EL (cell line): ENCODE measurements at places on chromosomes 7 and 10.

DNA sequence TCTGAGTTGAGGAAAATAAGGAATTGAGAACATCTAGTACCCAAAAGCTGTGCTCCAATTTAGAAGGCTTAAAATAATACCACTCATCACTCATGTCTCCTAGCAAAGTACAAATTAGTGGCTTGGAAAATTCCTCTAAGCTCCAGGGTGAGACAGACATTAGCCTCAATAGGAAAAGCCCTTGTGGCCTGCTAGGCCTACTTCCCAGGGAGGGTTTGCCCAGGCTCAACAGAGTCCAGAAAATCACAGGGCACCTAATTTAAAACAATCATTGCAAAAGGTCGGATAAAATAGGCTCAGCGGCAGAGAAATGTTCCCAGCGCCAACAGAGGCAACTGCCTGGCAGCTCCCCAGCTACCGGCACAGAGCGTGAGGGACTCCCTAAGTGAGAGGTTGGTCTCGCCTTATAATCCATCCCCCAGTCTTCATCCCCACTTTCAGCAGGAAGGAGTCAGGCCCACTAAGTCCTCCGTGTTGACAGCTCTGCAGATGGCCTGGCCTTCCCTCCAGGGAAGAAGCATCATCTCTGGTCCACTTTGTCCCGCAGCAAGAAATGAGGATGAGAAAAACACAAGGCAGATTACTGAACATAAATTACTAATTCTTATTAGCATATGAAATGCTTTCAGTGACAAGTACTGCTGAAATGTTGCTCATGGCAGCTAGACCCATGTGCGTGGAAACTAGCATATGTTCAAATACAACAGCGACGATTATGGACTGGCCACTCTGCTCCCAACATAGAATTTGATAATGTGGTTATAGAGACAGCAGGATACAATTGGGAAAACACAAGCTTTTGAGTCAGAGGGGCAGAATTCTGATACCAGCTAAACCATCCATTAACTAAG lies 1177.7 kb upstream of the AUTS2 start:
- no peak for DNase-seq

DNA sequence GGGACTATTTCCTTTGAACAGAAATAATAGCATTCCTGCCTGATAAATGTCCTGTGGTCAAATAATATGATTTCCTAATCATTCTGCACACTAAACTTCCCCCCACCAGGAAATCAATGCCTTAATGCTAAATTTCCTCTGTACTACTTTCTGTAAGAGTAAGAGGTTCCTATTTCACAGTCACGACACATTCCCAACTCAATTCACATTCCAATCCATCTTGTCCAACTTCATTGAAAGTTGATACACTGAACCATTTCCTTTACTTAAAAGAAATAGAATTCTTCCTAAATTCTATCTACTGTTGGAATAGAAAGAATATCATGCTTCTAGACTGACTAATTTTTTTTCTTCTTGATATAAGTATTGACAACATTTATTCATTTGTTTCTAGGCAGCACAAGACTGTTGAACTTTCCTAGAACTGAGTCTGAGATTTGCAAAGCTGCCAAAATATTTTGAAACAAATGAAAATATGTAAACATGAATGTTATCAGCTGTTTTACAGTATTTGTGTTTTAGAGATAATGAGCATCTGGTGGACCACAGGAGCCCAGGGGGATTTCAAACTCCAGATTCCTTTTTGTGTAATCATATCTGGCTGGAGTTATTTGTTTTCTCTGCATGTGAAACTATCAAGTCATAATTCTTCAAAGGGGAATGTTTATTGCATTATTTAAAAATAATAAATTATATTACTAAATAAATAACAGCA lies 121.5 kb downstream of the TPST1 start:
- DNase-seq: peak; percentile 88

DNA sequence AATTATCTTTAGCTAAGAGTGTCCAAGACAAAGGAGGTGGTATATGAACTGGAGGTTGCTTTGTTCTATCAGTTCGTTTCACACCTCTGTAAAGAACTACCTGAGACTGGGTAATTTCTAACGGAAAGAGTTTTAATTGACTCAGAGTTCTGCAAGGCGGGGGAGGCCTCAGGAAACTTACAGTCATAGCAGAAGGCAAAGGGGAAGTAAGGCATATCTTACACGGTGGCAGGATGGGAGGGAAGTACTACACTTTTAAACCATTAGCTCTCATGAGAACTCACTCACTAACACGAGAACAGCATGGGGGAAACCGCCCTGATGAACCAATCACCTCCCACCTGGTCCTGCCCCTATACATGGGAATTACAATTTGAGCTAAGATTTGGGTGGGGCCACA lies 1202.3 kb upstream of the LRRTM3 start:
- DNase-seq: no peak

DNA sequence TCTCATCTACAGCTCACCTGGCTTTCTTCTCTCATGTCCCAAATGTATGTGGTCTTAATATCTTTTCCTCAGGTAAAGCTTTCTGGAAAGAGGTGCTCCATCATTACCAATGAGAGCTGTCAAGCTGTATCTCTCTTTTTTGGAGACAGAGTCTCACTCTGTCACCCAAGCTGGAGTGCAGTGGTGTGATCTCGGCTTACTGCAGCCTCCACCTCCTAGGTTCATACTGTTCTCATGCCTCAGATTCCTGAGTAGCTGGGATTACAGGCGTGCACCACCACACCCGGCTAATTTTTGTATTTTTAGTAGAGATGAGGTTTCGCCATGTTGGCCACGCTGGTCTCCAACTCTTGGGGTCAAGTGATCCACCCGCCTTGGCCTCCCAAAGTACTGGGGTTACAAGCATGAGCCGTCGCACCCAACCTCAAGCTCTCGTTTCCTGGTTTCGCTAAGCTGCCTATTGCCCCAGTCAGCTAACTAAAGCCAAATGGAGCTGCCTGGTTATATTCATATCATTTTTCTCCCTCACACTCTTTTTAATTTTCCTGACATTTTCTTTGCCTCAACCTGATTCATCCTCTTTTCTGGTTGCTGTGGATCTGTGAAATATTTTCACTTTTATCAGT lies 60.5 kb downstream of the SUFU start:
- no peak for DNase-seq

GRCh38 chr7:121480566-121481335 lies 84.6 kb upstream of the FAM3C start:
- DNase-seq: no peak

- DNase-seq: no peak
These were observed 151.5 kb upstream of the KLF6 start for GRCh38 chr10:3936422-3937040.

- no peak for DNase-seq
These were observed 181.2 kb upstream of the ANK3 start for GRCh38 chr10:60570896-60571295.

DNA sequence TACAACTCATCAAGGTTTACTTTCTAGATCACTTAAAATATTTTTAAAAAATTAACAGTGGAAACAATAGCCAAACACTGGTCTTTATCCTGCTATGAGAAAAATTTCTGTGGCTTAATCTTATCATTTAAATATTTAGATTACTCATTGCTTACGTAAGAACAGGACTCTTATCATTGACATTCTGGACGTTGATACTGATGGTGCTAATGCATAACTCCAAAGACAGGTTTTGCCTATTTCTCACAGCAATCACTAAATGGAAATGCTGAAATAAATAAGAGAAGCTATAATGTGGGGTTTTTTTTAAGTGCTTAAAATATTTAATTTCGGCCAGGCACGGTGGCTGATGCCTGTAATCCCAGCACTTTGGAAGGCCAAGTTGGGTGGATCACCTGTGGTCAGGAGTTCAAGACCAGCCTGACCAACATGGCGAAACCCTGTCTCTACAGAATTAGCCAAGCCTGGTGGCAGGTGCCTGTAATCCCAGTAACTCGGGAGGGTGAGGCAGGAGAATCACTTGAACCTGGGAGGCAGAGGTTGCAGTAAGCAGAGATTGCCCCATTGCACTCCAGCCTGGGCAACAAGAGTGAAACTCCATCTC lies 195.0 kb downstream of the HGF start:
- DNase-seq: peak; percentile 48

DNA sequence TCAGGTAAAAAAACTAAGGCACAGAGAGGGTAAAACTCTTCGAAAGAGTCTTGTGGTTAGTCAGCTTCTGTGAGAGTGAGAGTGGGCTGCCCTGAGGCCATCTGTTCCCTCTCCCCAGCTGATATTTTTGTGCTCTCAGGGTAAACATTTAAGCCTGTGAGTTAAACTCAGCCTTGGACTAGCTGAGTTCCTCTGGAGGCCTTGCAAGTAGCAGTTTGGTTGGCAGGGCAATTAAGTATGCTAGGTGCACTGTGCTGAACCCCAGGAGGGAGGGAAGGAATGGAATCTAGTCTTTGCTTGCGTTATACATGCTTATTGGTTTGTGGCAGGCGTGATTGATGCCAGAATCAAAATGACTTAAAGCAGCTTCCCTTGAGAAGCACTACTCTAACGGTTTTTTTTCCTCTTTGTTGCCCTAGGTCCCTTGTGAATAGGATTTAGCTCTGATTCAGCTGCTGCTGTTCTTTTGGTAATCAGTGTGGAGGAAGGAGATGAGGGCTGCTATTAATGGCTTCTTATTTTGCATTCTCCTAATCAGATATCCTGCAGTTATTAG lies 140.2 kb downstream of the AUTS2 start:
- no peak for DNase-seq

DNA sequence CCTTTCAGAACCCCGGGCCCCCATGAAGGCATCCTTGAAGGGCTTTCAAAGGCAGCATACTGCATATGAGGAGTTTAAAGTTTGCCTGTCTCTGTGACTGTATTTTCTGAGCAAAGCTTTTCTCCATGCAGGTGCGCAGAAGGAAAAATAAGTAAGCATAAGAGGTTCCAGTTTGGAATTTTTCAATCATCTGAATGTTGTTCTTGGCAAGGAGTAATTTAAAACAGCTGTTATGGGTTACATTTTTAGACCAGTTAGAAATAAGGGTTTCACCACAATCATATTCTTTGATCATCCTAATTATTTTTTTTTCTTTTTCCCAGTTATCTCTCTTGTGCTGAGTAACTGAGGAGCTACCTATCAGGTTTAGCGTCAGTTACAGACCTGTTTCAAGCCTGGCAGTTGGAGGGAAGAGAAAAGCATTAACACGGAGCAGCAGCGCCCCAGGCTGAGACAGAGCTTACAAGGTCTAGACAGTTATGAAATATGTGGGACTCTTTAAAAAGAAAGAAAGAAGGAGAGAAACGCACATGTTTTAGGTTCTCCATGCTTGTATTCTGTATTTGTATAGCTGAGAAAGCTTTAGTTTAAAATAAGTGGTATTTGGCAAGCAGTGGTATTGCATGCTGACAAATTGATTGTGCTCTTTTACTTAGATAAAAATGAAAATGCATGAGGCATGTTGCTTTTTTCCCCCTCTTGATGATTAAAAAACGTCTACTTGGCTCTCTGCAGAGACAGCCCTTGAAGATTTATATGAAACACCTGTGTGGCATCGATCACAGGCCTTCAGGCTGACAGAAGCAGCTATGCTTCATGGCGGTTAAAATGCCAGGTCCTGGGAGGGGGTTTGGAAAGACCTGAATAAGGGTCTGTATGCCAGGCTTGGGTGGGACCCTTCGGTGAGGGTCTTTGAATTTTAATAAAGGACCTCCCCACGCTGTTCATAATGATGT lies 157.6 kb downstream of the GRK5 start:
- no peak for DNase-seq
